Effector memory CD4-positive, alpha-beta T cell (primary cell): ENCODE measurements at places on chromosomes 2 and 18.
A peak's percentile ranks its signal among the peaks of the same experiment; 100 is the strongest.

GRCh38 chr2:173713904-173714555 is 251.1 kb downstream of the SP3 start:
- DNase-seq, result no peak
- no peak overlapping the region for H3K4me3 ChIP-seq
- H3K27me3 ChIP-seq, result no peaks in the 10 kb centered on the region
- no peaks in the 10 kb centered on the region for H3K4me1 ChIP-seq

- H3K4me3 ChIP-seq, result no peak overlapping the region
- H3K27me3 ChIP-seq, result no peaks in the 10 kb centered on the region
- no peak overlapping the region for H3K27ac ChIP-seq
- no peaks in the 10 kb centered on the region for H3K36me3 ChIP-seq
- H3K4me1 ChIP-seq, result no peaks in the 10 kb centered on the region
These were observed 63.4 kb downstream of the ZNF516 start for GRCh38 chr18:76431437-76432273.

DNA sequence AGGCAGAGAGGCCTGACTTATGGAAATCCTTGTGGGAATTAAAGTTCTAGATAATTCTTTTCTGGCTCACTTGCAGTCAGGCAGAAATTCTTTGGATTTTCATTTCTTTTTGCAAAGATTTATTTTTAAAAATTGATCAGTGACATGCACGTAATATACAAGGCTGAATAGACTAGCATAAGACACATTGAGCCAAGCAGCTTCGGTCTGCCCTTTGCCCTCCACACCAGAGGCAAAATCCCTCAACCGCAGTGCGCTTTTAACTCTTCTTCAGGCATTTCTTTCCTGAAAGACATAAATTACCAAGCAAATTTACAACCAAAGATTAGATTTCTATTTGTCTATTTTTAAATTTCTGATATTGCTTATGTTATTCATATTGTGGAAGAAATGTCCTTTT is 227.9 kb downstream of the LOXHD1 start:
- H3K36me3 ChIP-seq, result no peaks in the 10 kb centered on the region
- H3K27me3 ChIP-seq, result no peaks in the 10 kb centered on the region
- H3K4me1 ChIP-seq, result no peaks in the 10 kb centered on the region

DNA sequence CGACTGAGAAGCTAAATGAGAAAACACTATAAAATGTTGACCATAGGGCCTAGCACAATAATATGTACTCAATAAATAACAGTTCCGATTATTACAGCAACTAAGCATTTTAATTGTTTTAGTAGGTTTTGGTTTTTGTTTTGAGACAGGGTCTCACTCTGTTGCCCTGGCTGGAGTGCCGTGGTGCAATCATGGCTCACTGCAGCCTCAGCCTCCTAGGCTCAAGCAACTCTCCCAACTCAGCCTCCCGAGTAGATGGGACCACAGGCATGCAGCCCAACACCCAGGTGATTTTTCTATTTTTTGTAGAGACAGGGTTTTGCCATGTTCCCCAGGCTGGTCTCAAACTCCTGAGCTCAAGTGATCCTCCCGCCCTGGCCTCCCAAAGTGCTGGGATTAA is 54.1 kb downstream of the ESCO1 start:
- no peak for DNase-seq
- H3K4me3 ChIP-seq, result no peak overlapping the region
- no peaks in the 10 kb centered on the region for H3K27me3 ChIP-seq
- H3K4me1 ChIP-seq, result no peaks in the 10 kb centered on the region
- no peak overlapping the region for H3K27ac ChIP-seq
- H3K36me3 ChIP-seq, result peaks cover 4% of the 10 kb centered on the region

- DNase-seq, result no peak
- H3K4me3 ChIP-seq, result peak overlapping the region; percentile 98
- H3K4me1 ChIP-seq, result peaks cover 30% of the 10 kb centered on the region
- no peaks in the 10 kb centered on the region for H3K27me3 ChIP-seq
- H3K27ac ChIP-seq, result peak overlapping the region; percentile 94
- peaks cover 38% of the 10 kb centered on the region for H3K36me3 ChIP-seq
These were observed 3.7 kb downstream of the STK17B start for GRCh38 chr2:196167666-196168065.

DNA sequence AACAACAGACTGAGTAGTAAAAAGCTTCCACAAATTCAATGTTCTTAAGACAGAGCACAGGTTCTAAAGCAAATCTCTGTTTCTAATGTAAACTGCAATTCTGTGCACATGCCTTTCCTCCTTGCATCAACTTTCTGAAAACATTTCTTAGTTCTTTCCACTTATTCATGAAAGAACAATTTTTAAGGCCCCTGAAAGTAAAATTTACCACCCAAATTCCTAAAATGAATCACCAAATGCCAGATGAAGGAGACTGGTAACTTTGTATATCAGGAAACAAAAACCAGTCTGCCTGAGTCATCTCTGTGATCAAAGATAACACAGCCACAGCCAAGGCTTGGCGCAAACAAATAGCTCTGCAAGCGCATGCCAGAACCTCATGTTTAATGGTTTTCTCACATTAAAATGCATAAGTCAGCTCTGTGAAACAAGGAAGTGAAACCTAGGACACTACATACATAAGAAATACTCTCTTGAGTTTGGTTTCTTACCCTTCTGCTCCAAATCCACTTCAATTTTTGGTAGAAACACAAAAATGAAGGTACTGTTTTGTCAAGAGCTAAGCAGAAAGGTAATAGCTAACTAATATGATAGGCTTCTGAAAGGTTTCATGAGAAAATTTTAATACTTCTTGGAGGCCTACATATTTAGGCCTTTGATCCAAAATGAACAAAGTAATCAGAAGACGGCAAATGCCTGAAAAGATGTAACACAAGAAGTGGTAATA is 169.4 kb downstream of the THADA start:
- H3K36me3 ChIP-seq, result no peaks in the 10 kb centered on the region
- peak; percentile 48 for DNase-seq

GRCh38 chr2:180980106-180980942 is at the start of gene UBE2E3:
Gene UBE2E3 (plus strand): TSS chr2:180980605. CDS start chr2:180982043, 1,438 bp downstream.
- H3K27ac ChIP-seq, result peak within 1 kb of the TSS; percentile 60
- H3K4me3 ChIP-seq, result peak within 1 kb of the TSS; percentile 65
- no peaks in the 10 kb centered on the region for H3K27me3 ChIP-seq

- DNase-seq, result no peak
- H3K27ac ChIP-seq, result no peak overlapping the region
- H3K4me1 ChIP-seq, result no peaks in the 10 kb centered on the region
- H3K36me3 ChIP-seq, result no peaks in the 10 kb centered on the region
- H3K4me3 ChIP-seq, result no peak overlapping the region
These were observed 102.9 kb downstream of the TSN start for GRCh38 chr2:121858369-121858768.

DNA sequence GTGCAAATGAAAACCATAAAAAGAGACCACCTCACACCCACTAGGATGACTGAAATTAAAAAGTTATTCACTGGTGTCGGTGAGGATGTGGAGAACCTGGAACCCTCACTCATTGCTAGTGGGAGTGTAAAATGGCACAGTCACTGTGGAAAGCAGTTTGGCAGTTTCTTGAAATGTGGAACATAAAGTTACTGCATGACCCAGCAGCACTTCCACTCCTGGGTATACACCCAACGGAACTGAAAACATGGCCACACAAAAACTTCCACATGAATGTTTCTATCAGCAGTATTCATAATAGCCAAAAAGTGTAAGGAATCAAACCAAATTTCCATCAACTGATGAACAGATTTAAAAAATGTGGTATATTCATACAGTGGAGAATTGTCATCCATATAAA is 65.1 kb upstream of the SLC66A3 start:
- H3K4me3 ChIP-seq, result no peak overlapping the region
- no peak overlapping the region for H3K27ac ChIP-seq
- H3K27me3 ChIP-seq, result no peaks in the 10 kb centered on the region
- DNase-seq, result no peak

GRCh38 chr2:123162400-123163016 is 862.6 kb upstream of the CNTNAP5 start:
- H3K36me3 ChIP-seq, result no peaks in the 10 kb centered on the region
- H3K4me3 ChIP-seq, result no peak overlapping the region
- no peaks in the 10 kb centered on the region for H3K27me3 ChIP-seq
- no peaks in the 10 kb centered on the region for H3K4me1 ChIP-seq
- no peak for DNase-seq

GRCh38 chr2:43676322-43677050 is at the start of gene C1GALT1C1L:
Gene C1GALT1C1L (minus strand): TSS chr2:43676429. CDS start chr2:43676322, 107 bp downstream.
- H3K27me3 ChIP-seq, result peaks cover 7% of the 10 kb centered on the region
- no peak within 1 kb of the TSS for H3K27ac ChIP-seq
- peak within 1 kb of the TSS; percentile 14 for H3K4me3 ChIP-seq
- no peak for DNase-seq
- no peaks in the 10 kb centered on the region for H3K4me1 ChIP-seq

GRCh38 chr2:68318914-68319397 is 793 bp downstream of the CNRIP1 start:
- H3K4me1 ChIP-seq, result peaks cover 10% of the 10 kb centered on the region
- DNase-seq, result no peak
- H3K27me3 ChIP-seq, result peaks cover 18% of the 10 kb centered on the region
- peak overlapping the region; percentile 23 for H3K4me3 ChIP-seq
- no peak overlapping the region for H3K27ac ChIP-seq

DNA sequence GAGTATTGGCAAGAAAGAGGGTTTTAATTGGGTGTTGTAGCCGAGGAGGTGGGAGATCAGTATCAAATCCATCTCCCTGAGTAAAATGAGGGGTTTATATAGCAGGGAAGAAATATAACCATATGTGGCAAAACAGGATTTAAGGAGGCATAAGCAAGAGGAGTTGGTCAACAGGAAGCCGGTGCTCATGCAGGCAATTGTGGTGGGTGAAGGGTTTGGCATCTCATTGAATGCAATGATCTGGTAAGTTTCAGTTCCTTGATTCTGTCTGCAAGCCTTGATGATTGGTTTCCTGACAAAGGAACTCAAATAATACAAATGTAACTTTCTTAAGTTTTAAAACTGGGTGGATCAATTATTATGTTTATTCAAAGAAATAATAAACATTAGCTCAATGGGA is 564.4 kb upstream of the LINC00305 start:
- no peak for DNase-seq
- no peaks in the 10 kb centered on the region for H3K27me3 ChIP-seq
- no peaks in the 10 kb centered on the region for H3K4me1 ChIP-seq
- H3K4me3 ChIP-seq, result no peak overlapping the region

GRCh38 chr2:72173640-72174321 is 26.1 kb upstream of the CYP26B1 start:
- no peak for DNase-seq
- H3K27ac ChIP-seq, result no peak overlapping the region
- no peak overlapping the region for H3K4me3 ChIP-seq
- H3K4me1 ChIP-seq, result no peaks in the 10 kb centered on the region
- no peaks in the 10 kb centered on the region for H3K36me3 ChIP-seq

- H3K36me3 ChIP-seq, result no peaks in the 10 kb centered on the region
- no peaks in the 10 kb centered on the region for H3K27me3 ChIP-seq
- no peak overlapping the region for H3K27ac ChIP-seq
- no peaks in the 10 kb centered on the region for H3K4me1 ChIP-seq
- DNase-seq, result no peak
These were observed 170.0 kb upstream of the STK17B start for GRCh38 chr2:196341277-196341841.

- H3K4me3 ChIP-seq, result no peak overlapping the region
- H3K27ac ChIP-seq, result no peak overlapping the region
- no peaks in the 10 kb centered on the region for H3K4me1 ChIP-seq
- no peaks in the 10 kb centered on the region for H3K27me3 ChIP-seq
- H3K36me3 ChIP-seq, result no peaks in the 10 kb centered on the region
- no peak for DNase-seq
These were observed 1.1 kb upstream of the TXNDC2 start for GRCh38 chr18:9884532-9885140.

- no peak for DNase-seq
- no peak overlapping the region for H3K4me3 ChIP-seq
- no peaks in the 10 kb centered on the region for H3K36me3 ChIP-seq
- no peaks in the 10 kb centered on the region for H3K27me3 ChIP-seq
These were observed 229.2 kb upstream of the TFPI start for GRCh38 chr2:187783446-187783845.

DNA sequence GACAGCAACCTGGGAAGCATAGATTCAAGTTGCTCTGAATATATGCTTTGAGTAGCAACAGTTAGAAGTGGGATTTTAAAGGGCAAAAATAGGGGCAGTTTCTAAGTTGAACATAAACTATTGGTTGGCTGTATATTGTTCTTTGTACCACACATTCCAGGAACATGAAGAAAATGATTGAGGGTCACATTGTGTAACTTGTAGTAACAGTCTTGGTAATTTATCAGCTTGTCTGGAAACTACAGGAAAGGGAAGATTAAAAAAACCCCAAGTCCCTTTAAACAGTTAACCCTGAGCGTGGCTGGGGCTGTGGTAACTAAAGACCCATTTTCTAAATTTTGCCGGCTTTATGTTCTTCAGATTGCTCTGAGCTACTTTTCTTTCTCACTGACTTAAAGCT is 7.4 kb downstream of the PLEKHB2 start:
- no peaks in the 10 kb centered on the region for H3K4me1 ChIP-seq
- H3K27me3 ChIP-seq, result no peaks in the 10 kb centered on the region
- DNase-seq, result no peak
- H3K27ac ChIP-seq, result no peak overlapping the region

DNA sequence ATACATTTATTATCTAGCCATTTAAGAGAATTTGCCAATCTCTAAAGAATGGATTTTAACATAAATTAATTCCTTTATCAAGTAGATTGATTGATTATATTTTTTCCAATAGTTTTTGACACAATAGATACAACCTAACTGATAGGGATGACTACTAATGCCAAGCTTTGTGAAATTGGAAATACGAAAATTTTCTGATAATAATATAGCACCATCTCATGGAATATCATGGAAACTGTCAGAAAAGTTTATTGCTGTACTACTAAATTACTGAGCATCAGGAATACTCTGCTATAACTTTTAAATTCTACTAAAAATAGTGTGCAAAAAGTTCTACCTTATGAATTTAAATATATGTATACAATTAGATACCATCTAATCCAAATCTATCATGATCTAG is 101.8 kb upstream of the MAP2 start:
- H3K4me3 ChIP-seq, result no peak overlapping the region
- H3K4me1 ChIP-seq, result no peaks in the 10 kb centered on the region
- no peak for DNase-seq
- H3K27ac ChIP-seq, result no peak overlapping the region

DNA sequence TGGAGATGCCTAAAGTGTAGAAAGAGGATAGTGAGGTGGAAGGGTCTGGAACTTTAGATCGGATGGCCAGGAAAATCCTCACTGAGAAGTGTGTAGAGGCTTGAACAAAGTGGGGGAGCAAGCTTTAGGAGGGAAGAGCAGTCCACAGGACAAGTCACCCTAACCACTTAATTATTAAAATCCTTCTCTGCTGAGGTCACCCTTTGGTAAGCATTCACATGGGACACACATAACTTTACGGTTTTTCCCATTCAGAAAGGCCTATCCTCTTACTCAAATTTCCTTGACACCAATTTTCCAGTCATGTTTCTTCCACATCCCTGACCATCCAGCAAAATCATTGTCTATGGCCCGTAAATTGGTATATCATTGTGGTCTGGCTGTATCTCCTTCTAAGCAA is 31.0 kb upstream of the ZEB2 start:
- no peaks in the 10 kb centered on the region for H3K27me3 ChIP-seq
- no peak for DNase-seq
- H3K4me1 ChIP-seq, result no peaks in the 10 kb centered on the region
- no peaks in the 10 kb centered on the region for H3K36me3 ChIP-seq

GRCh38 chr2:64655018-64655664 is 1.4 kb upstream of the SERTAD2 start:
- peaks cover 14% of the 10 kb centered on the region for H3K4me1 ChIP-seq
- H3K36me3 ChIP-seq, result no peaks in the 10 kb centered on the region
- no peak for DNase-seq
- H3K4me3 ChIP-seq, result peak overlapping the region; percentile 70

GRCh38 chr2:64359171-64359891 is 94.6 kb upstream of the LGALSL start:
- no peaks in the 10 kb centered on the region for H3K36me3 ChIP-seq
- H3K27ac ChIP-seq, result no peak overlapping the region
- H3K4me3 ChIP-seq, result no peak overlapping the region
- H3K4me1 ChIP-seq, result no peaks in the 10 kb centered on the region
